ENCODE measurements at places on chromosomes 11 and 22. TPM values are rescaled to one million over a fixed set of nuclear protein-coding genes. Genes with fewer than 3 reads are reported as not detected.

SYNGR1 gene
- total RNA-seq = 31.6 TPM

UBQLN3 gene
- total RNA-seq = 0.17 TPM

DNA sequence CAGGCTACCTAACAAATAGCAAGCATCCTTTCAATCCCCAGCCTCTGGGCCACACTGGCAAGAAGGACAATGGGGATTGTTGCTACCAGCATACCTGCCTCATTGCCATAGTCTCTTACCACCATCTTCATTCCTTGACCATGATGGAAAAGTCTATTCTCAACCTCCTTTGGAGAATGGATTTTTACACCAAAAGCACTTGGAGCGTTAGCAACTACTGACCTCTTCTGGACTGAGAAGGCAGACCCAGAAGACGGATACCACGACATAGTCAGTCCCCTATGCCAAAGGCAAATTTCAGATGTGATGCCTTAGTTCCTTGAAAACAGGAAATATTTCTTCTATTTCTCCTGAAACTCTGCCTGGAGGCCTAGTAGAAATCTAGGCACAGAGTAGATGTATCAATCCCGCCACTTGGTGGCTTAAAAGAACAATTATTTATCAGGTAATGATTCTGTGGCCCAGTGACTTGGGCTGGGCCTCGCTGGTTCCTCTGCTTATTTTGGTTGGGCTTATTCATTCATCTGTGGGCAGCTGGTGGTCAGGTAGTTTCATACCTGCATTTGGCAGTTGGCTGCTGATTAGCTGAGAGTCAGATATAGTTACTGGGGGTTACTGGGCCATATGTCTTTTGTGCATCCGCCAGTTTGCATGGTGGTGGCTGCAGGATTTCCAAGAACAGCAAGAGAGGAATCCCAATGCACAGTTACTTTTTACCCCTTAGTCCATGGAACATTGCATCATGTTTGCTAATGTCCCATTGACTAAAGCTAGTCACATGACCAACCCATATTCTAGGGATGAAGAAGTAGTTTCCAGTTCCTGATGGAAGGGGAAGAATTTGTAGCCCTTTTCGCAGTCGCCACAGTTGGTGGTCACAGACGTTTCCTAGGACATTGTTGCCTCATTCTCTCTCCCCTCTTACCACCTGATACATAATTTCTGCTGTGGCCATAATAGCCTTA is 75.2 kb downstream of the DHCR7 start:
- H3K27me3 ChIP-seq = peaks cover 5% of the 10 kb centered on the region
- DNase-seq = no peak
- no peak overlapping the region for H3K27ac ChIP-seq
- H3K4me1 ChIP-seq = no peaks in the 10 kb centered on the region
- H3K36me3 ChIP-seq = no peaks in the 10 kb centered on the region

MYBPC3 gene
- total RNA-seq = not detected

DNA sequence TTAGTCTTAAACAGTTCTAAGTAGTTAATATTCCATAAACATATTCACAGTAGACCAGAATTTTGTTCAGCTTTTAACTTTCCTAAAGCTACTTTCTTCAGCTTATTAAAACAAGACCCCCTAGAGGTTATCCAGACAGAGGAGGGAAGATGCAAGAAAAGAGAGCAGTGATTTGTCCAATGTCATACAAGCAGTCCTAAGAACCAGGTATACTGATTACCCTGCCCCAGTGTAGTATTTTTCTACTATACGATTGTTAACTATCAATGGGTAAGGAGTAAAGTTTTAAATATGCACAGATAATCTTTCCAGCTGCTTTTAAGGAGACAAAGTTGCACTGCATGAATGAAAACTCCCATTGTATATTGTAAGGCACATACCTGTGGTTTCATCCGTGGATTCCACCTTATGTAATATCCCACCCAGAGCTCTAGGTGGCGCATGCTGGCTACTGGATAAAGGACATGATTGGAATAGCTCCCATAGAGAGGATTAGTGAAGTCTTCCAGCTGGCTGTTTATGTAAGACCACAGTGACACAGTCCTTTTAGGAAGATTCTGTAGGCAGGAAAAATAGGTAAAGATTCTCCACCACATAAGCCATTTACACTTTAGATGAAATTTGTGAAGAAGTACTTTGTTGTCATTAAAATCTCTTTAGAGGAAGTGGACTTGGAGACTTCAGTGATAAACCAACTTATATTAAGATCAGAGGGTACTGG is 45.6 kb downstream of the CEP57 start:
- H3K27me3 ChIP-seq = no peaks in the 10 kb centered on the region
- no peak overlapping the region for H3K4me3 ChIP-seq
- DNase-seq = peak; percentile 39

- H3K27ac ChIP-seq = no peak overlapping the region
- H3K27me3 ChIP-seq = no peaks in the 10 kb centered on the region
- no peaks in the 10 kb centered on the region for H3K36me3 ChIP-seq
- DNase-seq = no peak
- H3K4me1 ChIP-seq = no peaks in the 10 kb centered on the region
- no peak overlapping the region for H3K4me3 ChIP-seq
Measured at GRCh38 chr11:56396047-56396446, 16.4 kb upstream of the OR5AL1 start.
